Bronchus fibroblast of lung (primary cell): ENCODE measurements at places on chromosomes 4 and X. TPM values are rescaled to one million over a fixed set of nuclear protein-coding genes. Genes with fewer than 3 reads are reported as not detected.

AFM gene
- total RNA-seq: not detected in 2 replicates

CHRNA9 gene
- total RNA-seq: not detected in 2 replicates

S100P gene
- total RNA-seq: not detected in 2 replicates

POF1B gene
- not detected in 2 replicates for total RNA-seq
